ENCODE measurements at places on chromosomes 5 and 9.
A peak's percentile ranks its signal among the peaks of the same experiment; 100 is the strongest.

DNA sequence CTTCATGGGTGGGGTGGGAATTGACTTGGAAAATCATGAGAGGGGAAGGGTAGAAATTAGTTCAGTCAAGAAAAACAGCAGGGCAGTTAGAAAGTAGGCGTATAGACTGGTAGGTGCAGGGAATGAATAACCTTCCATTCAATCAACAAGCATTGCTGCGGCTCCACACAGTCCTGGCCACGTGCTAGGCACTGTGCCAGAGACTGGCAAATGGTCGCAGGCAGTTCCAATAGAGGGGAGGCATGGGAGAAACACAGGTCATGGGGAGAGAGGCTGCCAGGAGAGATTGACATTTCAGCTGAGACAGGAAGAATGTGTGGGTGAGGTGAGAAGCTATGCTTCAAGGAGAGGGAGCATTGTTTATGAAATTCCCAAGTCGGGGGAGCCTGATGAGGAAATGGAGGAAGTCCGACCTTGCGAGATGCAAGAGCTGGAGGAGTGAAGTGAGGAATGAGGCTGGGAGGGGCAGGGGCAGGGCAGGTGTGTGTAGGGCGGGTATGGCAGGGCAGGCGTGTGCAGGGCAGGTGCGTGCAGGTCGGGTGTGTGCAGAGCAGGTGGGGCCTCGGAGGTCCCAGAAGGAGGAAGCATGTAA is 54.4 kb upstream of the PPARGC1B start:
- DNase-seq, result peak; percentile 41

- no peak for DNase-seq
Observed at GRCh38 chr5:121189342-121190305, 662.1 kb upstream of the FTMT start.

GRCh38 chr5:97499605-97500004 is 316.6 kb upstream of the RIOK2 start:
- DNase-seq, result no peak

- no peak for DNase-seq
Observed at GRCh38 chr5:100855295-100855694, 47.8 kb downstream of the ST8SIA4 start.

DNA sequence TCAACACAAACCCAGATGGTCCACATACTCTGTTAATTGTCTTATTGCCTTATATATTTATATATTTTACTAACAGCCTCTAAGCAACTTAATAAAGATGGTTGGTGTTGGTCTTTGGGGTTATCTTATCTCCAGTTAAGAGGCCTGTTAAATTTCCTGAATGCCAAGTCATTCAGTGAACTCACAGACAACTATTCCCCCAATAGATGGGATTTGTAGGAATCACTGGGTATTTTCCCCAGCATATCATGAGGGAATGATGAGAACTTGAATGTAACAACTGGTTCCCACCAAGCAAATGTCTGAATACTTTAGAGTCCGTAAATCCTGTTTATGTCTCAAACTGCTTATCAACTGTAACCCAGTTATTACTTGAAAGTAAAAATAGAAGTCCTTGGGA is 42.7 kb upstream of the RETREG1 start:
- no peak for DNase-seq

DNA sequence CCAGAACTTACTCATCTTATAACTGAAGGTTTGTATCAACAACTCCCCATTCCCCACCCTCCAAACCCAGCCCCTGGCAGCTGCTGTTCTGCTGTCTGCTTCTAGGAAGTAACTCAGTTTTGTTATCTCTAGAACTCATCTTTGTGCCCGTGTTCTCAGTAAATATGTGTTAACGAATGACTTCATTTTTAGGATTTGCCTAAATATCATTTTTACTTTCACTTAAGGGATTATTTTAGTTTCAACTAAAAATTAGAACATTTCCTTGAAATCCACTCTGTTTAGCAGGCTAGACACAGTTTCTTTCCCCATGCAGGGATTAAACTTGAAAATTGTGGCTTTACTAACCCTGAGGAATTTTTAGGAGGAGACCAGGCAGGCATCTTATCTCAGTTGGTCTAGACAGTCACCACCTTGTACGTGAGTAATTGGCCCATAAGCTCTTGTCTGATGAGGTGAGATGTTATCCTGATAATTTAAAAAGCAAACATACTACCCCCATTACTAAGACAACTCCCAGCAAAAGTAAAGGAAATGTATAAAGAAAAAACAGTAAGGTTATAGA is 68.2 kb upstream of the TNFAIP8 start:
- no peak for DNase-seq

DNA sequence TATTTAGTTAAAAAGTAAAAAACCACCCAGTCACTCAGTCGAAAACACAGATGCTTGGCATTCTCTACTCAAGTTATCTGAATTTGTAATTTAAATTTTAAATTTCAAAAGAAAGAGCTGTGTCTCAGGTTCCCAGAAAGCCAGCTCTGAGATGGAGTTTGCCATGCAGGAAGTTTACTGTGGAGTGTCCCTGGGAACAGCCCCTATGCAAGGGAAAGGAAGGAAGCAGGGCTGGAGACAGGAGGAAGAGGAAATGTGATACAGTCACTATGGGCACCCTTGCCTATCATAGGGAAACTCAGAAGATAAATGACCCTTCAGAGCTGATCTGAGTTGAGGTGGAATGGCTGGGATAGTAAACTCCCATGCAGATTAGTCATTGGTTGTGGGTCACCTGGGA is 408.8 kb upstream of the ACTBL2 start:
- no peak for DNase-seq

DNA sequence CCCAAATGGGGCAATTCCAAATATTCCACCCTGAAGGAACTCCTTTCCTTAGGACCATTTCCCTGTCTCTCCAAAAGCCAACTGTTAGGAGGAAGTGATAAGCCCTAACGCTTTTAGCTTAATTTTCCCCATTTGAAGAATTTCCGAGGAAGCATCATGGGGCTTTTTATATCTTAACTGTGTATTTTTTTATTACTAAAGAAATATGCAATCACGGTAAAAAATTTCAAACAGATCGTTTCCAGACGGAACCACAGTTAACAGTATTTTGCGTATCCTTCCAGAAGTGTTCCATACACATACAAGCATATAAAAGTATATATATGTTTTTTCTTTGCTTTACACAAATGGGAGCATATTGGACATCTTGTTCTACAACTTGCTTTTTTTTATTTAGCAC is 133.8 kb downstream of the FGF1 start:
- DNase-seq, result no peak

GRCh38 chr5:159419576-159419975 is 89.3 kb upstream of the IL12B start:
- no peak for DNase-seq

DNA sequence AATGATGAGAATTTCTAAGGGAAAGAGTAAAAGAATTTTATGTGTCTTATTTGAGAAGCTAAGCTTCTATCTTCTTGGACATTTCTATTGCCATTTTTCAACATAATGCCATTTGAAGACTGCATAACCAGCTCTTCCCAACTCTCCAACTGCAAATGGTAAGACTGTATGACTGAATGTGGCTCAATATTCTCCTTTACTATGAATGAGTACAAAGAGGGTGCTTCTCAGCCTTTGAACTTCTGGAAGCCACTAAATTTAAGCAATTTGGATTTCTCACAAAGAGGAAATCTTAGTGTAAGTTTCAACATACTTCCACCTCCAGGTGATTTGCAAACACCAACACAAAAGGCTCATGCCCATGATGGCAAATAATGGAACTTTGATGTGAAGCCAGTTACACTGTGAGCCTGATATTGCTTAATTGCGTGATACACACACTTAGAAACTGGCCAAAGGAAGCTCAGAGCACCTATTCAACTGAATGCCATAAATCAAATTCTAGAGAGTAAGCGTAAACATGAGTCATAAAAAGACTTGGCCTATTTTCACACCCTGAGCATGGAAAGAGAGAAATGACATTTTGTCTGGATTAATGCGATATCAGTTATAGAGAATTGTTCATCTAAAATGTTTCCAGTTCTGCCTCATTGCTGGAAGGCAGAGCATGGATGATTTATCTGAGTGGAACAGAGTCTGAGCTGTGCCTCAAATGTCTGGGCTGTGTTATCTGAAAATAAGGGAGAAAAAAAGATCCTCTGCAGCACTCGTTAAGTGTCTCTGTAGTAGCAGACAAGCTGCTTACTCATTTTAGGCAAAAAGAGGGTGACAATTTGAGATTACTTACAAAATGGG is 145.3 kb downstream of the PLK2 start:
- DNase-seq, result no peak

Measured in sciatic nerve (tissue), 2 donors.